ENCODE measurements at places on chromosomes 1 and 21. TPM values are rescaled to one million over a fixed set of nuclear protein-coding genes. Genes with fewer than 3 reads are reported as not detected.

The OR2L5 gene
- 0.03 TPM for polyA plus RNA-seq

The RCAN1 gene
- 148 TPM for polyA plus RNA-seq

The IVL gene
- polyA plus RNA-seq, result not detected

The FABP3 gene
- polyA plus RNA-seq, result 10.0 TPM

The PGLYRP4 gene
- not detected for polyA plus RNA-seq

The PINK1 gene
- polyA plus RNA-seq, result 144 TPM

The HSD3B1 gene
- 0.06 TPM for polyA plus RNA-seq

The NCAM2 gene
- polyA plus RNA-seq, result 1.8 TPM

The ASAP3 gene
- 21.0 TPM for polyA plus RNA-seq
